ENCODE measurements at places on chromosomes 5 and 9.

DNA sequence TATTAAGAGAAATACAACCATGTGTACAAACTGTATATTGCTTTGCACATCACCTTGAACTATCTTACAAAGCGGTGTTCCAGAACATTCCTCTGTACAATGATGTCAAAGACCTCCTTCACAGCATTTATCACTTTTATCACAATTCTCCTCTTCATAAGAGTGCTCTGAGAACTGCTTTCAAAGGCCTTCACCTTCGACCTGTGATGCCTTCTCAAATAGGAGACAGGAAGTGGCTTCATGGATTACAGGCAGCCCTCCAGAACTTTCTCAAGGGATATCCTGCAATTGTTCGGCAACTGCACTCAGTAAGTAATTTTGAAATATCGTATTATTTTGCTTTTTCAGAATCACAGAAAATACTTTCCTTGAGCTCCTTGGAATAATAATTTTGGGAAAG lies 68.0 kb upstream of the IL7R start:
- DNase-seq, result no peak

DNA sequence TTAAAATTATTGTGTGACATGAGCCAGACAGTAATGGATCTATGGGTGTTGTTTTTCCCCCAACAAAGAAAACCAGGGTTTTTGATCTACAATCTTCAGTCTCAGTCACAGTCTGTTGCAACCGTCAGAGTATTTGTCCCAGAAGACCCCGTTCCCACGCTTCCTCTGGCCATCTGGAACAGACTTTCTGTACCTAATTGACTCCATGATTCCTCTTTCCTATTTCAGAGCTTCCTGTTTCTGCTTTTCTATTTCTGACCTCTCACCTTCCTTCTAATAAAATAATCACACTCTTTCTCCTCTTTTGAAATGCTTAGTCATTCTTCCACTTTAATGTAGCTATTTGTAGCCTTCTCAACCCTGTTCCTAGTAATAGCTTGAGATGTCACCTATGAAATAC lies 1044.8 kb downstream of the DTWD2 start:
- DNase-seq, result no peak

DNA sequence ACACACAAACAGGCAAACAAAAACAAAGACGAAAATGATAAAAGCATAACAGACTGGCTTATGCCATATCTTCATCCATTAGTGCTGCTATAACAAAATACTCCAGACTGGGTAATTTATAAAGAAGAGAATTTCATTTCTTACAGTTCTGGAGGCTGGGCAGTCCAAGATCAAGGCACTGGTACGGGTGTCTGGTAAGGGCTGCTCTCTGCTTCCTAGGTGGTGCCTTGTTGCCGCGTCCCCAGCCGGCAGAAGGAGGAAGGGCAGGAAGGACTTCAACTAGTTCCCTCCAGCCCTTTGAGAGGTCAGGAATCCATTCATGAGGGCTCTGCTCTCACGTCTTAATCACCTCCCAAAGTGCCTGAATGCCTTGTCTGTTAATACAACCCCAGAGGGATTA lies 122.6 kb downstream of the BOD1 start:
- DNase-seq, result no peak

- no peak for DNase-seq
Observed at GRCh38 chr5:63029891-63030290, 451.3 kb downstream of the LRRC70 start.

DNA sequence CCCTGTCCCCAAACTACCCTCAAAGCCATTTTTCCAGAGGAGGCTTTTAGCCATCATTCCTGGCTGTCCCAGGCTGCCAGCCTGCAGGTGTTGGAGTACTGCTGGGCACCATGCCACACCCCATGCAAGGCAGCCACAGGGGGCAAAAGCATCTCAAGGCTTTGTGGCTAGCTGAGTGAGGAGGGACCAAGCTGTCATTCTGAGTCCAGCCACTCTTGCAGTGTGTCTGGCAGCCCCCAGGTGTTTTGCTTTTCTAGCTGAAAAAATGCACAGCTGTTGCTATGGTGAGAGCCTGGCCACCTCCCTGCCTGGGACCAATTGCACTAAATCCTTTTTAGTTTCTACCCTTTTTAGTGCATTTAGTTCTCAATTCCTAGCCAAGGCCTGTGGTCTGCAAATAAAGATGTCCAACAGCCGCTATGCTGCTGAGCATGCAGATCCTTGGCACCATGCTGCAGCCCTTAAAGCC lies 50.4 kb upstream of the PTGS1 start:
- no peak for DNase-seq

GRCh38 chr9:96217754-96218693 lies 84.0 kb downstream of the HSD17B3 start:
- peak; percentile 62 for DNase-seq

DNA sequence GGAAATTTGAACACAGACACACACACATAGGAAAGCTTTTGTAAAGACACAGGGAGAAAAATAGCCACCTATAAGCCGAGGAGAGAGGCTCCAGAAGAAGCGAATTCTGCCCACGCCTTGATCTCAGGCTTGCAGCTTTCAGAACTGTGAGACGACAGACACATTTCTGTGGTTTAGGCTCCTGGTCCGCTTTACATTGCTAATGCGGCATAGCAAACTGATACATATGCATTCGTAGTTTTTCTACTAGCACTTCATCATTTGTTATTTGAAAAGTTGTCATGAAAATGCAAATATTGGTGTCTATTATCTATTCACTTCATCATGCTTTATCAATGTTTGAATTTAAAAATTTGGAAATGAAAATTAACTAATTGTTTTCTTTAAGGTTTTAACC lies 674.9 kb downstream of the SEMA5A start:
- no peak for DNase-seq

GRCh38 chr5:148778882-148779281 lies 47.5 kb upstream of the ADRB2 start:
- DNase-seq, result no peak

GRCh38 chr5:177604116-177604521 lies 4.2 kb downstream of the B4GALT7 start:
- no peak for DNase-seq

GRCh38 chr5:141637767-141638419 lies 1.1 kb downstream of the RELL2 start:
- DNase-seq, result peak; percentile 29

GRCh38 chr5:123436201-123436600 lies 13.0 kb upstream of the CEP120 start:
- no peak for DNase-seq

- no peak for DNase-seq
Observed at GRCh38 chr9:130346431-130346830, 80.9 kb downstream of the HMCN2 start.

DNA sequence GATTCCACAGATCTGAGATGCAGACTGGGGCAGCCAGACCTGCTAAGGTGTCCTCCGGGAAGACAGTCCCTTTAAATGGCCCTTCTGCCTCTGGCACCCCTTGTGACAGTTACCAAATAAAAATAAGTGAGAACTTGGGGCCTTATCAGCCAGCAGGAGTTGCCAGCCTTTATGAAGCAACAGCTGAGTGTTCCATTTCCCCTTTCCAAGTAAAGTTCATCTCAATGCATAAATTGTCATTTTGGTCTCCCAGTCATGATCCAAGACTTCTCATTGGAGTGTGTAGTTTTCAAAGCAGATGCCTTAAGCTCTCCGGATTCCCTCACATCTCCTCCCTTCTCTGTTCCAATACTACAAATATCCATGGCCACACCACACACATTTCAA lies 4.1 kb downstream of the PTCH1 start:
- no peak for DNase-seq

DNA sequence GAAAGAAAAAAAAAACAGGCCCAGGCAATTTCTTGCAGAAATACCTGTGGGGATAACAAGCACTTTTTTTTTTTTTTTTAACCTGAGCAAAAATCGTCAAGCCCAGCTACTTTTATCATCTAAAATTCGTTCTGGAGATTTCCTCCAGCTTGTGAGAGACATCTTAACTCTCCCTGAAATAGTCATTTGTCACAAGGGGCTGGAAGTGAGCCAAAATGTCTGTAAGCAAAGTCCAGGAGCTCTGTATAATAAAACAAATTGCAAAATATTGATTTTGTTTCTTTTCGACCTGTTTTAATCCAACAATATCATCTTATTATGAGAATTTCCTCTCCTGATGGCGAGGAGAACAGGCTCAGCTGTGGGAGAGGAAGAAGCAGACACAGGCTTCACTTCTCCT lies 168.4 kb downstream of the TTLL11 start:
- no peak for DNase-seq

- DNase-seq, result no peak
Observed at GRCh38 chr9:124790801-124791505, 14.0 kb downstream of the OLFML2A start.

- DNase-seq, result no peak
Observed at GRCh38 chr5:11212706-11213105, 451.7 kb upstream of the DAP start.

- DNase-seq, result no peak
Observed at GRCh38 chr5:113182658-113183344, 206.2 kb downstream of the DCP2 start.

DNA sequence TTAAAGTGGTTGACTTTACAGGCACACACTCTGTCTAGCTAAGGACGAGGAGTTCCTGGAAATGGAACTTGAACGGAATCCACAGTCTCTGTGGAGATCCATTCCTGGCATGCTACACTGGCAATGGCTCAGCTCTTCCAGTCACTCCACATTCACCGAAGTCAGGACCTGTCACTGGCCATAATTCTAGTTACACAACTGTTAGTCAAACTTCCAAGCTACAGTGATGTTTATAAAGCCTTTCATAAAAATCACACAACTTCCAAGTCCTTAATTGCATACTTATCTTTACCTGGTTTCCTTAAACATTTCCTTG lies 15.7 kb downstream of the CDC14B start:
- no peak for DNase-seq

- DNase-seq, result no peak
Observed at GRCh38 chr5:129133553-129133952, 39.0 kb downstream of the ISOC1 start.

DNA sequence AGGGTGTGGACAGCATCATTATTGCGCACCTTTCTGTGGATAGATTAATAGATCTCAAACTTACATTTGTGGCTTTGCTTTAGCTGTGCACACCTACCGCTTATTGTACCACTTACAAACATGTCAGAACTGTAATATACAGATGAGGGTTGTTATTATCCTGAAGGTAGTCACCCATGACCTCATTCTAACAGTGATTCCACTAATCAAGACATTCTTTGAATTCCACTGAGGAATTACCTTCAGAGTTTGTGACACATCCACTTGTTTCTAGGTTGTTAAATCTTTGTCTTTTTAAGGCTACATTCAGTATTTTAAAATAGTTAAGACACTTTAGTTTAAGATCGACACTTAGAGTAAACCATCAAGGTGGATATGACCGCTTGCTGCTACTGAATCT lies 7.8 kb downstream of the KCNV2 start:
- DNase-seq, result no peak

GRCh38 chr5:154485096-154485491 lies 7.1 kb upstream of the HAND1 start:
- no peak for DNase-seq

DNA sequence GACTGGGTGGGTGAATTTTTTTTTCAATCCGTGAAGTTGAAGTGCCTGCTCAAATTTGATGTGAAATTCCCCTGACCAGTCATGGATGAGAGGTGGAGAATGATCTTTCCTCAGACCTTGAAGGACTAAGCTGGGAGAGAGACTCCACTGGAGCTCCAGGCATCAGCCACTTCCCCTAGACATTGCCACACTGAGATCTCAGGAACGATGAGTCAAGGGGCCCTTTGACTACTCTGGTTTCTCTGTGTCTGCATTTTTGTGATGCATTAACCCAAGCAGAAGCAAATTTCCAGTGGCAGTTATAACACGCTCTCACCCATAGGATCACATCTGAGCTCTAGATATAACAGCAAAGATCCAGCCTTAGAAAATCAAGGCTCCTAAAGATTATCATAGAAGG lies 171.2 kb upstream of the KIF2A start:
- no peak for DNase-seq

DNA sequence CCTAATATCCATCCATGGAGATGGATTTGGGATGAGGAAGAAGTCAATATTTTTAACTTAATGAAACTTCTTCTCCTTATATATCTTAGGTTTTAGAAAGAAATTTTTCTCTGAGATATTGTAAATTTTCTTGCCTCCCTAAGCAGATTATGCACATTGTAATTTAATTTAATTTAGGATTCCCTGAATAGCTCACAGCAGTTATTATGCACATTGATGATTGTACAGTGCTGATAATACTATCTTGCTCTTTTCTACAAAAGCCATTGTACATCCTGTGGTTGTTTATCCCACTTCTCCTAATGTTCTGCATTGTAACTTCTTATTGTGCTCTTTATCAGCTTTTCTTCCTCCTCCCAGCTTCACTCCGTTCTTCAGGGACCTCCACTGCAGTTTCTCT lies 410.4 kb upstream of the WWC1 start:
- DNase-seq, result no peak

- DNase-seq, result no peak
Observed at GRCh38 chr5:131610198-131611063, 24.6 kb downstream of the RAPGEF6 start.

DNA sequence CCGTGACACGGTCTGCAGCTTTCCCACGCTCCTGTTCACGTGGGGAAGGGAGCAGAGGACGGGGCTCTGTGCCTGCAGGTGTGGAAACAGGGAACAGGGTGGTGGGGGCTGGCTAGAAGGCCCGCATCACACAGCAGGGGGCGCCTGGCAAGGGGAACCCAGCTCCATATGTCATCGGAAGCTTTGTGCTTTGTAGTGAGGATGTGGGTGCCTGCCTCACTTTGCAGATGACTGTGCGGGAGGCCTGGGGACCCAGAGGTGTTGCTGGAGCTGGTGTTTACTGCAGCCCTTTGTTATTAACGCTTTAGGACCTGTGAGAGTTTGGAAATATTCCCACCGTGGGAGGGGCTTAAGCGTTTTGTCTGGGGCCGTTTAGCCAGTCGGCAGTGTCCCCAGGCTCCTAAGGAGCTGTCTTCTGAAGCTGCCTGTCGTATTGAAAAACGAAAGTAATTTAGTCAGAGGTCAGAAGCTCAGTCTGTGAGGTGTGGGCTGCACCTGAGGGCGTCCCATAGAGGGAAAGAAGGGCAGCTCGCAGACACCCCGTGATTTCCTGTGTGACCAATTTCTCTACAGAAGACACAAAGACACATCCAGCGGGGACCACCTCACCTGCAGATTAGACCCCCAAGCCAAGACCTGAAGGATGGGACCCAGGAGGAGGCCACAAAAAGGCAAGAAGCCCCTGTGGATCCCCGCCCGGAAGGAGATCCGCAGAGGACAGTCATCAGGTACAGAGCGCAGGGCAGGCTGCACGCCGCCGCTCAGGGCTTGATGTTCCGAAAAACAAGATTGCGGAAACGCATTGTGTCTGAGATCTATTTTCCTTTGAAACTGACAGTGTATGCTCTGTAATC lies 9.1 kb downstream of the MAN1B1 start:
- DNase-seq, result peak; percentile 75

GRCh38 chr5:86447362-86447761 lies 170.4 kb upstream of the COX7C start:
- no peak for DNase-seq

DNA sequence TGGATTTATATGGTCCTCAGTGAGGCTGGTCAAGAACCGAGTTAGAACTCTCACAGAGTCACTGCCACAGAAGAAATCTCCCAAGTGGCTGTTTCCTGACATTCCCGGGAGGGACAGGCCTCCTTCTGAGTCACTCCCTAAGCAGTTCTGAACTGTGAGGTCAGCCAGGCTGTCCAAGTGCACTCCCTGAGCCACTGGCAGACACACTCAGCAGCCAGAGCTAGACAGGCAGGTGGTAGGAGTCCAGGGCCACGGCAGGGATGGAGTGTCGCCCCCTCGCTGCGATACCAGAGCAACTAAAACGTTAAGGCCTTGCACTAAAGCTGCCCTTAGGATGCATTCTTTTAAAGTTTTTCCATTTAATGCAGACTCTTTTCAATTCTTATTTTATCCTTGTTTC lies 3.4 kb downstream of the IL4 start:
- DNase-seq, result no peak

- no peak for DNase-seq
Observed at GRCh38 chr5:150448952-150449516, 505 bp downstream of the RPS14 start.
